ENCODE measurements at places on chromosomes 5 and 9.

DNA sequence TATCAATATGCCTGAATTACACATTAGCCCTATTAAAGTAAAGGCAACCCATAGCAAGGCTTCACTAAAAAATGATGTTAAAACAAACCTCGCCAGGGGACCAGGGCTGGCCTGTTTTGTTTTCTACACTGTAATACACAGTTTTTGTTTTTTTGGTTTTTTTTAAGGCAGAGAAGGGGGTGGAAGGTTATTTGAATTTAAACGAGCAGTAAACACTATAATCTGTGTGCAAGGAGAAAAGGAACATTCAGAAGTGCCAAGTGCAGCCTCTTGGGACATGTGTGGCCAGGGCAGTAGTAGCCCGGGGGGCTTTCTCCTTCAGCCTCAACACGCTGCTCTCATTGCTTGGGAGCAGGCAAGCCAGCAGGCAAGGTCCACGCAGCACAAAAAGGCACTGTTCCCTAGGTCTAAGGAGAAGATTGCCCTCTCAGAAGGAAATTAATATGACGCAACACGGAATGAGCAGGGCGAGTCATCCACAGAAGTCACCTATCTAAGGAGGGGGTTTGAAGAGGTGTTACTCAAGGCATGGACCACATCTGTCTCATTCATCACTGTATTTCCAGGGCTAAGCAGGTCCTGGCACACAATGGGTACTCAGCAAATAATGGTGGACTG is 16.2 kb downstream of the SIL1 start:
- H3K27ac ChIP-seq, result no peak overlapping the region
- peaks cover 100% of the 10 kb centered on the region for H3K4me1 ChIP-seq
- DNase-seq, result no peak
- no peaks in the 10 kb centered on the region for H3K36me3 ChIP-seq

DNA sequence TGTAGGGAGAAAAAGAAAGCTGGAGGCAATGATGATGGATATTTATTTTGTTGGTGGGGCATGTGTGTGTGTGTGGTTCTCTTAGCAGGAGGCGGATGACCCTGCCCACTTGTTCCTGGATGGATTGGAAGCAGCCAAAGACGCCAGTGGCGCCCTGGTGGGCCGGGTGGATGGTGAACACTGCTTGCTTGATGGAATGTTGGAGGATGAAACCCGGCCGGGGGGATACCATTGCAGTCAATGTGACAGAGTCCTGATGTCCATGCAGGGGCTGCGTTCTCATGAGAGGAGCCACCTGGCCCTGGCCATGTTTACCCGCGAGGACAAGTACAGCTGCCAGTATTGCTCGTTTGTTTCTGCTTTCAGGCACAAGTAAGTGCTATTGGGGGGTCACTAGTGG is 69.2 kb downstream of the ZNF462 start:
- H3K4me1 ChIP-seq, result peaks cover 11% of the 10 kb centered on the region
- H3K27ac ChIP-seq, result no peak overlapping the region
- H3K4me3 ChIP-seq, result no peak overlapping the region
- H3K36me3 ChIP-seq, result peaks cover 41% of the 10 kb centered on the region

GRCh38 chr5:122954719-122955118 is 81.8 kb downstream of the PPIC start:
- no peaks in the 10 kb centered on the region for H3K4me1 ChIP-seq
- no peak overlapping the region for H3K4me3 ChIP-seq

DNA sequence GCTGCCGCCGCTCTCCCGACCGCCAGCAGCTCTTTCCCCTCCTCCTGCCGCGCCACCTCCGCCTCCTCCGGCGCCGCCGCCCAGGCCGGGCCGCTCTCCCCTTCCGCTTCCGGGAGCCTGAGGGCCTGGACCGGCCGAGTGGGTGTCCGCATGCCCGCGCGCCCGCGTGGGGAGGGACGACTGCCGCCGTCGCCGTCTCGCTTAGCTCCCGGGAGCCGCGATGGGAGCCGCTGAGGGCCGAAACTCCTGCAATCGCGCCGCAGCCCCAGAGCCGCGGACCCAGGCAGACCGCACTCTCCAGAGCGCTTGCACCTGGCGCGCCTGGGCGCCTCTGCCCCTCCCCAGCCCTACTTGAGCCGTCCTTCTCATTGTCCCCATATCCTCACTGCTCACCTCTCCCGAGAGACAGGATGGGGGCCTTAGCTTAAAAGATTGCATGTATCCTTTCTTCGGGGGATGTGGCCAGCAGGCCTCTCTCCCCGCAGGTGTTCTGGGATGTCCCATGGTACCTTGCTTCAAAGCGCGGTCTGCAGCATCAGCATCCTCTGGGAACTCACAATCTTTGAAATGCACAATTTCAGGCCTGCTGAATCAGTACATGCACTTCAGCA is at the start of gene ZDHHC21:
TSS of gene ZDHHC21 (minus strand) at position 182 of the 611 bp plus-strand sequence. CDS start 19,092 bp downstream, outside the sequence.
- H3K27ac ChIP-seq, result peak within 1 kb of the TSS; percentile 67
- H3K4me1 ChIP-seq, result peaks cover 27% of the 10 kb centered on the region
- DNase-seq, result peak; percentile 90

GRCh38 chr9:134525841-134526583 is 115.6 kb upstream of the COL5A1 start:
- peak; percentile 76 for DNase-seq
- peaks cover 20% of the 10 kb centered on the region for H3K27me3 ChIP-seq
- no peak overlapping the region for H3K27ac ChIP-seq
- no peaks in the 10 kb centered on the region for H3K4me1 ChIP-seq
- no peaks in the 10 kb centered on the region for H3K36me3 ChIP-seq

GRCh38 chr9:106119176-106119575 is 424.8 kb downstream of the TMEM38B start:
- H3K27me3 ChIP-seq, result no peaks in the 10 kb centered on the region
- DNase-seq, result peak; percentile 7
- H3K27ac ChIP-seq, result no peak overlapping the region
- H3K4me1 ChIP-seq, result no peaks in the 10 kb centered on the region
- no peak overlapping the region for H3K4me3 ChIP-seq

DNA sequence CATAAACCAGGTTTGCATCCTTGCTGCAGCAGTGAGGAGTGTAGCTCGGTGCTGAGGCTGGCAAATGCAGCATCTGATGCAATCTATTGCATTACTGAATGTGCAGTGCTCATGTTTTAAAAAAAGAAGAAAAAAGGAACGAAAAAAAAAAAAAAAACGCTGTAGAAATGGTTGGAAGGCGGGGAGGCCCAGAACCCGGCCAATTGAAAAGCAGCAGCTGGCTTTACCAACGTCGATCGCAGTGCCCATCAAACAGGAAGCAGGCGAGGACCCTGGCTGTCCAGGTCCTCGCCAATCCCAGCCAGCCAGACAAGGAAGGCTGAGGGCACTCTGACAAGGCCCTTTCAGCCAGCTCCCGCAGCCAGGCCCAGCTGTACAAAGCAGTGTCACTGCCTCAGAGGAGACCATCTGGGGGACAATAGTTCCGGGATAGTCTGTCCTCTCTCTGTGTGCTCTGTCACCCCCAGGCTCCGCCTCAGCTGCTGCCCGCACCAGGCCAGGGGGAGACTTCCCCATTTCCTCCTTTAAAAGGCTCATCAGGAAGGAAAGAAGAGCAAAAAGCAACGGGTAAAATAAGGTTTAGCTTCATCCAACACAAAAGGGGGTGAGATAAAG is 21.8 kb upstream of the CPEB4 start:
- H3K27me3 ChIP-seq, result no peaks in the 10 kb centered on the region
- no peak for DNase-seq
- H3K36me3 ChIP-seq, result no peaks in the 10 kb centered on the region
- H3K4me3 ChIP-seq, result no peak overlapping the region
- peak overlapping the region; percentile 28 for H3K27ac ChIP-seq
- H3K4me1 ChIP-seq, result peaks cover 28% of the 10 kb centered on the region

- no peak for DNase-seq
- H3K4me1 ChIP-seq, result no peaks in the 10 kb centered on the region
- no peak overlapping the region for H3K4me3 ChIP-seq
- H3K27me3 ChIP-seq, result no peaks in the 10 kb centered on the region
- no peaks in the 10 kb centered on the region for H3K36me3 ChIP-seq
These were observed 329.5 kb downstream of the TRPM3 start for GRCh38 chr9:70791936-70792335.

DNA sequence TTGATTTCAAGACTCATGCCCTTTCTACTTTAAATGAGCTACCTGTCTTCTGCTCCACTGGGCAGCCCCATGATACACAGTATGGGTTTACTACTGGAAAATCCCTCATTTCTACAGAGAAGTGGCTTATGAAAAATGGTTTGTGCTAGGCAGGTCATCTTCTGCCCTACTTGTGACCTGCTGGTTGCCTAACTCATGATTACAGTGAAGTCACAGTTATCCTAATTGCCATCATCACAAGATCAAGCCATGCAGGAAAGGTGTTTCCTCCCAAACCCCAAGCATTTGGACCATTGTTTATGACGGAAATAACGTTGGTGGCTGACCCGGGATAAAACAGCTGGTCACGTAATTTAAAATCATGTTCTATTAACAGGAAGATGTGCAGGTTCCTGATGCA is 330.6 kb downstream of the ACTL7B start:
- no peaks in the 10 kb centered on the region for H3K4me1 ChIP-seq
- no peaks in the 10 kb centered on the region for H3K27me3 ChIP-seq
- H3K4me3 ChIP-seq, result no peak overlapping the region
- H3K36me3 ChIP-seq, result no peaks in the 10 kb centered on the region
- H3K27ac ChIP-seq, result no peak overlapping the region

GRCh38 chr9:130523921-130524320 is 55.5 kb upstream of the FUBP3 start:
- no peaks in the 10 kb centered on the region for H3K36me3 ChIP-seq
- DNase-seq, result peak; percentile 23
- H3K27me3 ChIP-seq, result peaks cover 52% of the 10 kb centered on the region

DNA sequence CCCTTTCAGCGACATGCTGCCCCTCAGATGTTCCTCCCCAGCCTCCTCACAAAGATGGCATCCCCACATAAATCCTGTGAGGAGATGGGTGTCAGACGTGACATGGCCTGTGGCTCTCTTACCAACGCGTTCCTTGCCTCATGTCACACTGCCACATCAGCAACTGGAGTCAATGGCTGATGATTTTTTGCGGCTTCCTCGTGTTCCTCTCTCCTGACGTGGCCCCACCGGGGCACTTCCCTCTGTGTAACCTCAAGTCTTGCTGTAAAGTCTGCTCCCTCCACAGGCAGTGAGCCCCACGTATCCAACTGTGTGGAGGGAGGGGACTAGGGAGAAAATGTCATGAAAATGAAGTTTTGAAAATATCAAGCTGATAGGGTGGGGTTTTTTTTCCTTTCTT is 53.2 kb upstream of the SHISAL2B start:
- H3K27me3 ChIP-seq, result no peaks in the 10 kb centered on the region
- H3K4me1 ChIP-seq, result no peaks in the 10 kb centered on the region
- H3K36me3 ChIP-seq, result no peaks in the 10 kb centered on the region
- no peak for DNase-seq
- H3K4me3 ChIP-seq, result no peak overlapping the region

- H3K4me1 ChIP-seq, result no peaks in the 10 kb centered on the region
- no peak overlapping the region for H3K27ac ChIP-seq
- H3K4me3 ChIP-seq, result no peak overlapping the region
- DNase-seq, result no peak
These were observed 172.5 kb downstream of the FSTL4 start for GRCh38 chr5:133439859-133440258.

DNA sequence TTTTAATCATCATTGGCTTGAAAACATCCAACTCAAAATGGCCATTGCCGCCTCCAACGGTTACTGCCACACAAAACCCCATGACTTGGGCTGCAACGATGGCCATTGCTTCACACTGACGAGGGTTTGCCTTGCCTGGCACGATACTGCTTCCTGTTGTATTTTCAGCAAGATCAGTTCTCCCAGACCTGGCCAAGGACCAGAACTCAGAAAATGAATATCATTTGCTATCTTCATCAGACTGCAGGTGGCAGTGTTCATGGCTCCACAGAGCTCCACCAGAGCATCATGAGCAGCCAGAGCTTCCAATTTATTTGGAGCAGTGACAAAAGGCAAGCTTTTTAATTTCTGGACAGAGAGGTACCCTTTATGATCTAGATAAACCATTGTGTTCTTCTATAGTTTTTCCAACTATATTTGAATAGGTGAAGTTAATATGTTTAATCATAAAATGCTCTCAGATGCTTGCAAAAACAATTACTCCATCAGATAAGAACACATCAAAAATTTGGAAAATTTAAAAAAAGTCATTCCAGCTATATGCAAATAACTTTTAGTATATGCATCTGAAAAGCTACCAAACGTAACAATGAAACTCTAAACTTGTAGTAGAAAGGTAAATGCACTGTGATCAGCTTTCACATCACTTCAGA is 10.4 kb downstream of the AMACR start:
- no peak overlapping the region for H3K27ac ChIP-seq
- no peak overlapping the region for H3K4me3 ChIP-seq
- peaks cover 36% of the 10 kb centered on the region for H3K36me3 ChIP-seq
- peak; percentile 69 for DNase-seq

DNA sequence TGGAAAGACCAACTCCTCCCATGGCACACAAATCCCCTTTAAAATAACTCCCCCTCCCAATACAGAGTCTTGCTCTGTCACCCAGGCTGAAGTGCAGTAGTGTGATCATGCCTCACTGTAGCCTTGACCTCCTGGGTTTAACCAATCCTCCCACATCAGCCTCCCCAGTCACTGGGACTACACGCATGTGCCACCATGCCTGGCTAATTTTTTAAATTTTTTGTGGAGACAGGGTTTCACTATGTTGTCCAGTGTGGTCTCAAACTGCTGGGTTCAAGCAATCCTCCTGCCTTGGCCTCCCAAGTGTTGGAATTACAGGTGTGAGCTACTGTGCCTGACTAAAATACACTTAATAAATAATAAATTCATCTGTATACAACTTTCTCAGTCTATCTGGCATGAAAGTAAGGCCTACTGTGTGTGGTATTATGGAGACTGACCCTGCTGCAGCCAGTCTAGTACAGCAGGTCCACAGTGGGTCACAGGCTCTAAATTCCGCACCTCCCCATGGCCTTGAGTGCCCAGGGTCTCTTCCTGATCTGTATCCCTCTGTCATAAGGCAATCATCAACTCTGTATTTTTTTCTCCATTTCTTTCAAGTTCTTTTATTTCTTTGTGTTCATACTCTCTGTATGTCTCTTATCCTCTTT is 169.4 kb downstream of the MAPKAP1 start:
- no peak overlapping the region for H3K4me3 ChIP-seq
- DNase-seq, result no peak
- no peaks in the 10 kb centered on the region for H3K36me3 ChIP-seq
- no peaks in the 10 kb centered on the region for H3K27me3 ChIP-seq

GRCh38 chr9:73073337-73074175 is 78.1 kb upstream of the ANXA1 start:
- no peak for DNase-seq
- H3K27ac ChIP-seq, result no peak overlapping the region
- H3K4me3 ChIP-seq, result no peak overlapping the region
- H3K4me1 ChIP-seq, result peaks cover 14% of the 10 kb centered on the region
- H3K36me3 ChIP-seq, result no peaks in the 10 kb centered on the region

DNA sequence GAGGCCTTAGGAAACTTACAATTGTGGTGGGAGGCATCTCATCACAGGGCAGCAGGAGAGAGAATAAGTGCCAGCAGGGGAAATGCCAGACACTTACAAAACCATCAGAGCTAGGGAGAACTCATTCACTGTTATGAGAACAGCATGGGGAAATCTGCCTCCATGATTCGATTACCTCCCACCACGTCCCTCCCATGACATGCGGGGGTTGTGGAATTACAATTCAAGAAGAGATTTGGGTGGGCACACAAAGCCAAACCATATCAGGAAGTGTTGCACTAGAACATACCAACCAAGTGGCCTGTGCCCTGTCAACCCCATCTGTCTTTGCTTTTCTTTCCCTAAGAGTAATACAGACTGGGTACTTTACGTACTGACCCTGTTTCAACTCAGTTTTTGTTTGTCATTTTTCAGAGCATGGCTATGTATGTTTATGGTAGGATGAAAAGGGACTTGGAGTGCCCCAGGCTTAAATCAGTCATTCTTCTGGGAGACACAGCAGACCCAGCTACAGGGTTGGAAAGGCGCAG is 58.3 kb upstream of the TGFBR1 start:
- no peak for DNase-seq
- H3K4me3 ChIP-seq, result no peak overlapping the region
- no peaks in the 10 kb centered on the region for H3K4me1 ChIP-seq
- H3K36me3 ChIP-seq, result peaks cover 18% of the 10 kb centered on the region

Measured in stomach (tissue), 19 donors.